Progenitor cell of endocrine pancreas (in vitro differentiated cells): ENCODE measurements at places on chromosomes 7 and 10. TPM values are rescaled to one million over a fixed set of nuclear protein-coding genes. Genes with fewer than 3 reads are reported as not detected.

RAB18 gene
- 81.0 and 86.1 TPM in 2 replicates for total RNA-seq

DNA sequence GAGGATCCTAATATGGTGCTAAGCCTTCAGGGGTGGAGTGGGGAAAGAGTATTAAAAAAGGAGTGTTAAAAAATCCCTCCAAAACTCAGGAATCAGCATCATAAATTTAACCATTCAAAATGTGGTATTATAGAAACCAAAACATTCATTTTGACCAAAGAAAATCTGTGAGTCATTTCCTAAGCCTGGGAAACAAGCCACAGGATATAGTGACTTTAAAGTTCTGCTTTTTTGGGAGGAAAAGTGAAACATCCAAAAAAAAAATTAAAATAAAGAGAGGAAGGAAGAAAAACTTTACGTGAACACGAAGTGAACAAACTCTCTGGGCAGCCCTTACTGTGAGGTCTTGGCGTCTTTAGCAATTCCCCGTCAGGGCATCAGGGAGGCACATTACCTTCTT, 74.0 kb upstream of the GSDME start:
- H3K4me1 ChIP-seq = peaks cover 4% of the 10 kb centered on the region
- H3K4me3 ChIP-seq = no peak overlapping the region
- no peak for DNase-seq
- no peaks in the 10 kb centered on the region for H3K36me3 ChIP-seq
- no peak overlapping the region for H3K27ac ChIP-seq

CUBN gene
- total RNA-seq = 0.98 and 1.5 TPM in 2 replicates

DNA sequence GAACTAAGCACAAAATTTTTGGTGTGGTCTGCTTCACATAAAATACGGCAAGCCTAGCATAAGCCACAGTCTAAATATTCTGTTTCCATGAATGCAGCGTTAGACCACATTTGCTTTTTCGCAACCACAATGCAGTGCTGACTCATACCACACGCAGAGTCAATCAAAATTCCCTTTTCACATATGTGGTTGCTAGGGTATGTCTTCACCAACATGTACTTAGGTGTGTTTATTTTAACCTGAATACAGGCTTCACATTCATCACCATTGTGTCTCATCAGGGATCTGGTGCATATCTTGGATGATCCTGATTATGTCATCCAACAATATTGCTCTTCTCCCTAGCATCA, 90.8 kb downstream of the CHN2 start:
- no peak overlapping the region for H3K4me3 ChIP-seq
- H3K27ac ChIP-seq = no peak overlapping the region
- no peaks in the 10 kb centered on the region for H3K36me3 ChIP-seq
- peaks cover 24% of the 10 kb centered on the region for H3K4me1 ChIP-seq

- no peak for DNase-seq
- no peak overlapping the region for H3K4me3 ChIP-seq
- no peaks in the 10 kb centered on the region for H3K36me3 ChIP-seq
- H3K4me1 ChIP-seq = no peaks in the 10 kb centered on the region
- H3K27me3 ChIP-seq = peaks cover 8% of the 10 kb centered on the region
Observed at GRCh38 chr10:4429571-4429970, 396.4 kb upstream of the AKR1E2 start.

GRCh38 chr7:120806669-120807068, 51.3 kb downstream of the TSPAN12 start:
- peaks cover 3% of the 10 kb centered on the region for H3K4me1 ChIP-seq
- no peaks in the 10 kb centered on the region for H3K27me3 ChIP-seq
- H3K27ac ChIP-seq = no peak overlapping the region
- H3K36me3 ChIP-seq = peaks cover 8% of the 10 kb centered on the region

- no peak overlapping the region for H3K27ac ChIP-seq
- no peak for DNase-seq
- H3K4me1 ChIP-seq = no peaks in the 10 kb centered on the region
- no peak overlapping the region for H3K4me3 ChIP-seq
- H3K27me3 ChIP-seq = no peaks in the 10 kb centered on the region
Observed at GRCh38 chr7:40870108-40870507, 735.3 kb downstream of the SUGCT start.

IL6 gene
- total RNA-seq = not detected in 2 replicates

GALNT17 gene
- total RNA-seq = 3.9 and 4.9 TPM in 2 replicates

HIF1AN gene
- 67.3 and 74.5 TPM in 2 replicates for total RNA-seq

DNA sequence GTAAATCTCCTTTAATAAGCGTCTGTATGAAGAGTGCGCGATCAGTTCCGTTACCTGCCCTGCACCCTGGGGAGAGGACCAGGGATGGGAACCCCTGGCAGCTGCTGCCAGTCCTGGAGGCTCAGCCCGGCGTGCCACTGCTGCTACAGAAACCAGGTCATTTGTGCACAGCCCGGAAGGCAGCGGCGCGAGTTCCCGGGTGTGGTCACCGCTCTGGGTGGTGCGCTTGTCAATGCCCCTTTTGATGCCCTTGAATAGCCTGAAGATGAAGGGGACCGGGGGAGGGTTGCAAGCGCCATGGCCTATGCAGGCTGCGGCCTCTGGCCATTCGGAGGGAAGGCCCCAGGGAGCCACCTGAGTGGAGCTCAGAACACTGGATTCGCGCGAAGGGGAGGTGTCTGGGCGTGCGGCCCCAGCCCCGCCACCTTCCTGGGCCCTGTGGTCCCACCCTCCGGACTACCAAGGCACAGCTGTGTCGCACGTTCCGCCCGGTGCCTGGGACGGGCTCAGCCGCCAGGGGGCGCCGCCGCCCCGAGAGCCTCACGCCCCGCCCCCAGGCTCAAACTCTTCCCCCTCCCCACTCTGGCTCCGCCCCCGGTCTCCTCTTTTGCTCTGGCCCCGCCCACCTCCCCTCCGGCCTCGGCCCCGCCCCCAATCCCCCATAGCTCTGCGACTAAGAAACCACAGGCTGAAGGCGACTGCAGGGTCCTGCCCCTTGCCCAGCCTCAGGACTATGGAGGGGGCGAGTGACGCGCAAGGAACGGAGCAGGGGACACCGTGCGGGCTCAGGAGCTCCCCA, 16.5 kb downstream of the AP5Z1 start:
- DNase-seq = peak; percentile 43
- no peak overlapping the region for H3K27ac ChIP-seq
- H3K4me1 ChIP-seq = no peaks in the 10 kb centered on the region
- H3K36me3 ChIP-seq = peaks cover 13% of the 10 kb centered on the region

FERD3L gene
- not detected in 2 replicates for total RNA-seq

GRCh38 chr10:77413231-77413630, 224.4 kb downstream of the KCNMA1 start:
- DNase-seq = no peak
- peaks cover 21% of the 10 kb centered on the region for H3K4me1 ChIP-seq
- H3K27me3 ChIP-seq = peaks cover 50% of the 10 kb centered on the region
- no peak overlapping the region for H3K4me3 ChIP-seq
- H3K36me3 ChIP-seq = no peaks in the 10 kb centered on the region
- H3K27ac ChIP-seq = no peak overlapping the region

DNA sequence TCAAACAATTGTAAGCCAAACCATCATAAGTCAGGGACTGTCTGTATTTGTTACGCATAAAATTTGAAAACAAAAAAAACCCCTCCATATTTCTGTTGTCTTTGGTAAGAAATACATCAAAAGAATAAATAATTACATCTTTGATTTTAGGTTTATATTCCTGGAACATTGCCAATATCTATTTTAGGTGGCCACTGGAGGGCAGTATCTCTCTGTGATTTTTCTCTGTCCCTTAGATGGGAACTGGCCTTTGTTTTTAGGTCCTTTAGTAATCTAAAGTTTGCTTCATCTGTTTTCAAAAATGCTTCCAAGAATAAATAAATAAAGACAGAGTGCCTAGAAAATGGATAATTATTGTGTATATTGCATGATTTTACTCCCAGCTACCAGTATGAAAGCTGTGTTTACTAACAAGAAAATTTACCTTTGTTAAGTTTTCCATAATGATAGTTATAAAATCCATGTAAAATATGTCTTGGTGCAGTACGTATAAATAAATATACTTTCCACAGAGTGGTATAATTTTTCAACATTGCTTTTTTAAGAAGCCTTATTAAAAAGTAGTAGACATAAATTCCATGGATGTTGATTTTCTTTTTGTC, 64.2 kb downstream of the PHYHIPL start:
- H3K36me3 ChIP-seq = peaks cover 6% of the 10 kb centered on the region
- no peaks in the 10 kb centered on the region for H3K27me3 ChIP-seq
- DNase-seq = no peak
- H3K4me1 ChIP-seq = peaks cover 2% of the 10 kb centered on the region
- H3K27ac ChIP-seq = no peak overlapping the region

GIMAP8 gene
- not detected in 2 replicates for total RNA-seq

UTF1 gene
- not detected in 2 replicates for total RNA-seq

NPFFR1 gene
- not detected in 2 replicates for total RNA-seq

DNA sequence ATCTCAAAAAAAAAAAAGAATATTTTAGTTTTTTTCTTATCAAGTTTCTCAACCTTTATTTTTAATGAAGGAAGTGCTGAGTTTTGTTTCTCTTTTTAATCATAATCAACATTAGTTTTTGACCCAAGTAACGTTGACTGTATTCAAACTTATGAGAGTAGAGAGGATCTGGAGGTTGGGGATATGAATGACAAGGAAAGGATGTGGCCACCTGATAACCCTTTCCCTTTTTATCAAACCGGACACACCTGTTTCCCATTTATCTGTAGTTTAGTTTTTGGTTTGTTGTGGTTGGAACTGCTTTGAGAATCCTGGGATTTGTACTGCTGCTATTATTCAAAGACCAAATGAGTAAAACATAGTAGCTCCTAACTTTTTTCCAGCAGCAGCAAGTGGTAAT, 38.6 kb downstream of the HACD1 start:
- DNase-seq = no peak
- H3K36me3 ChIP-seq = no peaks in the 10 kb centered on the region
- H3K27me3 ChIP-seq = no peaks in the 10 kb centered on the region
- H3K4me1 ChIP-seq = no peaks in the 10 kb centered on the region
- no peak overlapping the region for H3K27ac ChIP-seq
- H3K4me3 ChIP-seq = no peak overlapping the region

GRCh38 chr7:106736508-106737201, 75.7 kb upstream of the CCDC71L start:
- DNase-seq = peak; percentile 15
- H3K36me3 ChIP-seq = peaks cover 5% of the 10 kb centered on the region
- peak overlapping the region; percentile 2 for H3K4me3 ChIP-seq
- peak overlapping the region; percentile 78 for H3K27ac ChIP-seq

- H3K36me3 ChIP-seq = no peaks in the 10 kb centered on the region
- H3K27ac ChIP-seq = no peak overlapping the region
- H3K4me3 ChIP-seq = no peak overlapping the region
- DNase-seq = no peak
- no peaks in the 10 kb centered on the region for H3K4me1 ChIP-seq
Observed at GRCh38 chr7:72316148-72316547, 96.0 kb downstream of the CALN1 start.

- DNase-seq = no peak
- peaks cover 22% of the 10 kb centered on the region for H3K4me1 ChIP-seq
- H3K27ac ChIP-seq = peak overlapping the region; percentile 7
- no peak overlapping the region for H3K4me3 ChIP-seq
- H3K36me3 ChIP-seq = no peaks in the 10 kb centered on the region
- peaks cover 9% of the 10 kb centered on the region for H3K27me3 ChIP-seq
Observed at GRCh38 chr7:18494821-18495408, 634 bp upstream of the HDAC9 start.

DPYSL4 gene
- total RNA-seq = 54.6 and 55.9 TPM in 2 replicates

- no peak for DNase-seq
- H3K4me1 ChIP-seq = peaks cover 5% of the 10 kb centered on the region
- no peaks in the 10 kb centered on the region for H3K27me3 ChIP-seq
- no peak overlapping the region for H3K4me3 ChIP-seq
Observed at GRCh38 chr7:20284771-20285143, 45.9 kb upstream of the ITGB8 start.

GRCh38 chr7:107274506-107274905, 105.7 kb downstream of the HBP1 start:
- H3K27me3 ChIP-seq = no peaks in the 10 kb centered on the region
- peaks cover 2% of the 10 kb centered on the region for H3K36me3 ChIP-seq
- H3K4me3 ChIP-seq = no peak overlapping the region
- no peak for DNase-seq
- no peak overlapping the region for H3K27ac ChIP-seq

DNA sequence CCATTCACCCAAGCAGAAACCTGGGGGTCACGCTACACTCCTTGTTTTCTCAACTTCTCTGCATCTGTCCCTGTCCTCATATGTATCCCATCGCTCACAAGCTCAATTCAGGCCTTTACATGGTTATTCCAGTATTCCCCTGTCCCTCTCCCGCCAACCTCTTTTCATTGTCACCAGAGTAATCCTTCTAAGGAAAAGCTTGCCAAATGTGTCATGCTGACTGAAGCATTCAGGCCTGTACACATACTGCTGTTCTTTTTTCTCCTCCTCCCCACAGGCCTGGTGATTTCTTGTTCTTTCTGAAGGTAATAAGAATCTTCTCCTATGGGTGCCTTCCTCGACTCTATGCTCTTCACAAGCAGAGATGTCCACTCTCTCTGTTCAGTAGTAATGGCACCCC, 282.2 kb downstream of the PHTF2 start:
- no peaks in the 10 kb centered on the region for H3K36me3 ChIP-seq
- no peak overlapping the region for H3K27ac ChIP-seq
- H3K4me3 ChIP-seq = no peak overlapping the region

DNA sequence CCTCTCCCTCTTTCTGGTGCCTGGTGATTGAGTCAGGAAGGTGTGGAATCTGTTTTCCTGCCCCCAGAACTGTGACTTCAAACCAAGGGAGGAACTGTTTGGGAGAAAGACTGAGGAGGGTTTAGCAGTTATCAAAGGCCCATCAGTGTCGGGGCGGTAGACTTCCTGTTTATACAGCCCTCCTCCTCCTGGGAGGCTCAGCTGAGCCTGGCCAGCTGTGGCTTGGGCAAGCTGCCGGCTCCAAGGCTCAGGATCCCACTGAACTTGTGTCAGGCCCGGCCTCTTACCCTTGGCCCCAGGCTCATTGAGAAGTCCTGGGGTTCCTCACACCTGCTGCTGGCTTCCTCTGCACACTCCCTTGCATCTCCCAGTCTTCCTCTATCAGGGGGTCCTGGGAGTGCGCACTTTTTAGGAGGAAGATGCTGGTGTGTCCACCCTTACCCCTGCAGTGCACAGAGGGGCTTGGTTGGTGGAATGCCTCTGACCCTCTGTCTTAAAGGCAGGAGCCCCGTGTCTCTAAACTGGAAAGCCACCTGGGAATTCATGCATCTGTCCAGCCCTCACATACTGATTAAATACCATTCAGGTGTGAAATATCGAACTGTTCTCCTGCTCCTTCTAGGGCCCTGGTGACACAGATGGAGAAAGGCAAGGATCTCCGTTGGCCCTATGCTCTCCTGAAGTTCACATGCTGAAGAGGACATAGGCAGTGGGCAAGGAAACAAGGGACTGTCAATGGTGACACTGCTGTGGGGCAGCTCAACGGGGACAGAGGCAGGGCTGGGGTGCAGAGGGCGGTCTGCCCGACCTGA, 32.4 kb downstream of the CXCL12 start:
- H3K4me3 ChIP-seq = no peak overlapping the region
- no peak for DNase-seq
- H3K4me1 ChIP-seq = peaks cover 1% of the 10 kb centered on the region
- H3K27ac ChIP-seq = no peak overlapping the region
- peaks cover 11% of the 10 kb centered on the region for H3K27me3 ChIP-seq
